ENCODE measurements at places on chromosomes 3 and 15. TPM values are rescaled to one million over a fixed set of nuclear protein-coding genes. Genes with fewer than 3 reads are reported as not detected.
A peak's percentile ranks its signal among the peaks of the same experiment; 100 is the strongest.

DNA sequence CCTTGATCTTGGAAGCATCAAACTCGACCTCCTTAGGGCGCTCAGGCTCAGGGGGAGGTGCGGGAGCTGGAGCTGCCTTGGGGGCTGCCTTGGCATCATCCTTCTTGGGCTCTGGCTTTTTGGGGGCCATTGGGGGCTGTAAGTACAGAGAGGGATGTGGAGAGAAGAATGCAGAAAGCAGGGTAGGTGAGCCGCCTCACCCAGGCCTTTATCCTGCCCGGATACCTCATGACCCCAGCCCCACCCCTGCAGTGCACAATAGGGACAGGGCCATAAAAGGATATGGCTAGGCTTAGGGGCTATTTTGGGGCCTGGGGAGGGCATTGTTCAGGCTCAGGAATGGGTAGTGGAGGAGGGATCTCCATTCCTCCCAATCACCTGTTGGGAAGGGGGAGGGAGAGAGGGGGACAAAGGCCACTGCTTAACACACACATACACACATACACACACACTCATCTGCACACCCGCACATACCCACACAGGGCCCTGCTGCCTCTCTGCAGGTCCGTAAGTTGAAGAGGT is at the start of gene MYL3:
MYL3 (minus strand) TSS at position 184 of the 522 bp plus-strand sequence; CDS start at position 130, 54 bp downstream.
- H3K4me3 ChIP-seq = no peak within 1 kb of the TSS
- no peaks in the 10 kb centered on the region for H3K27me3 ChIP-seq
- DNase-seq = no peak
- H3K36me3 ChIP-seq = no peaks in the 10 kb centered on the region
- H3K27ac ChIP-seq = no peak within 1 kb of the TSS

Gene ARGFX
- not detected for total RNA-seq

DNA sequence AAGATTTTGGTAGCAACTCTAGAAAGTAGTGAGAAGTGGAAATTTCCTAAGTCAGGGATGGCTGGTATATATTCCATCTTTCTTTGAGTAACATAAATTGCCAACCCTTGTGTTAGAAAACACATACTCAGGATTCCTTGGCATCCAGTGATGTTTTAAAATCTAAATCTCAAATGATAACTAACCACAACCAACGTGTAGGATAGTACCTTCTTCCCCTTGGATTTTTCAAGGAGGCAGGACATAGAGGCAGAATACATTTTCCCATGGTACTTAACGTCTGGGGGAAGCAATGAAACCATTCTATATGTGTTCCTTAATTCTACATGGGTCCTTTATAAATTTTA is 93.4 kb downstream of the WDR76 start:
- no peak for DNase-seq

GRCh38 chr3:105904678-105905284 is 36.0 kb upstream of the CBLB start:
- H3K27me3 ChIP-seq = no peaks in the 10 kb centered on the region
- DNase-seq = no peak
- H3K4me1 ChIP-seq = peaks cover 2% of the 10 kb centered on the region
- no peak overlapping the region for H3K4me3 ChIP-seq

Gene SLC25A38
- 24.9 TPM for total RNA-seq

GRCh38 chr3:113051787-113052186 is 61.0 kb downstream of the GTPBP8 start:
- DNase-seq = no peak
- no peak overlapping the region for H3K4me3 ChIP-seq
- H3K27ac ChIP-seq = no peak overlapping the region

DNA sequence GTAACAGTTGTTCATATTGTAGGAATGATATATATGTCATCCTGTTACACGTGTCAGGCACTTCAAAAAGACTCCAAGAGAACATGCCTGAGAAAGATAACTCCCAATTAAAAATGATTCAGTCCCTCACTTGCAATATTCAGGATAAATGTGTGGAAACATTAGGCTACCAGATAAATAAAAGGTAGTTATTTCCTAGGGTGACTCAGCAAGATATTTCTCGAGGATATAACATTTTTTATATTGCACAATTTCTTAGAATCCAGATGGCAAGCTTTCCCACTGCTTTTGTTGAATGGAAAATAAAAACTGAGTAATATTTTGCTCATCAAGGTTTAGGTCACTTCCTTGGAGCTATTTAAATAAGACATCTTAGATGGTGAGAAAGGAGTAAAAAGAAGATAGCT is 181.4 kb downstream of the GAP43 start:
- DNase-seq = no peak
- H3K36me3 ChIP-seq = no peaks in the 10 kb centered on the region
- peaks cover 31% of the 10 kb centered on the region for H3K27me3 ChIP-seq
- H3K4me1 ChIP-seq = peaks cover 5% of the 10 kb centered on the region

Gene LMCD1
- total RNA-seq = 3.5 TPM

Gene KLHL24
- total RNA-seq = 19.5 TPM

DNA sequence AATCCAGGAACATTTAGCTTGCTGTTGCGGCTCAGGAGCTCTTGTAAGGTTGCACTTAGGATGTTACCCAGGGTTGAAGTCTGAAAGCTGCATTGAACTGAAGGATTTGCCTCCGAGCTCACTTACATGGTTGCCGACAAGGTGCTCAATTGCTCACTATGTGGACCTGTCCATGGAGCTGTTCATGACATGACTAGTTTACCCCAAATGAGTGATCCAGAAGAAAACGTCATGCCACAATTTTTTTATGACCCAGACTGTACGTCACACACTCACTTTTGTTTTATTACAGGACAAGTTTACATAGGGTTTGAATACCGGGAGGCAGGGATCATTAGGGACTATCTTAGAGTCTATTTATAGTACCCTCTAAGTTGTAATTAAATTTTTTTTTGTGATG is 21.0 kb upstream of the CLDN11 start:
- no peak overlapping the region for H3K27ac ChIP-seq
- no peak overlapping the region for H3K4me3 ChIP-seq
- H3K4me1 ChIP-seq = no peaks in the 10 kb centered on the region
- peaks cover 2% of the 10 kb centered on the region for H3K36me3 ChIP-seq
- no peaks in the 10 kb centered on the region for H3K27me3 ChIP-seq
- no peak for DNase-seq

- no peak for DNase-seq
- H3K27ac ChIP-seq = no peak overlapping the region
- no peaks in the 10 kb centered on the region for H3K36me3 ChIP-seq
- H3K4me1 ChIP-seq = peaks cover 16% of the 10 kb centered on the region
- peaks cover 6% of the 10 kb centered on the region for H3K27me3 ChIP-seq
Measured at GRCh38 chr3:186261638-186262037, 100.4 kb downstream of the DGKG start.

DNA sequence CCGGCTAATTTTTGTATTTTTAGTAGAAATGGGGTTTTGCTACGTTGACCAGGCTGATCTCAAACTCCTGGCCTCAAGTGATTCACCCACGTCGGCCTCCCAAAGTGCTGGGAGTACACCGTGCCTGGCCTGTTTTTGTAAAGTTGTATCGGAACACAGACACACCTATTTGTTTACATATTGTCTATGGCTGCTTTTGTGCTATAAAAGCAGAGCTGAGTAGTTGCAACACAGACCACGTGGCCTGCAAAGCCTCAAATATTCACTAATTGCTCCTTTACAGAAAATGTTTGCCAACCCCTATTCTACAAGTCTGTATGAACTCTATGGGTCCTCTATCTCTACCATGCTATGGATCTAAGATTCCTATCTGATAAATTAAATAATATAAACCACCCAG is 175.5 kb downstream of the CADPS start:
- H3K27ac ChIP-seq = no peak overlapping the region
- H3K27me3 ChIP-seq = peaks cover 4% of the 10 kb centered on the region
- no peaks in the 10 kb centered on the region for H3K4me1 ChIP-seq
- no peak overlapping the region for H3K4me3 ChIP-seq
- DNase-seq = no peak

Gene CHRM5
- not detected for total RNA-seq

DNA sequence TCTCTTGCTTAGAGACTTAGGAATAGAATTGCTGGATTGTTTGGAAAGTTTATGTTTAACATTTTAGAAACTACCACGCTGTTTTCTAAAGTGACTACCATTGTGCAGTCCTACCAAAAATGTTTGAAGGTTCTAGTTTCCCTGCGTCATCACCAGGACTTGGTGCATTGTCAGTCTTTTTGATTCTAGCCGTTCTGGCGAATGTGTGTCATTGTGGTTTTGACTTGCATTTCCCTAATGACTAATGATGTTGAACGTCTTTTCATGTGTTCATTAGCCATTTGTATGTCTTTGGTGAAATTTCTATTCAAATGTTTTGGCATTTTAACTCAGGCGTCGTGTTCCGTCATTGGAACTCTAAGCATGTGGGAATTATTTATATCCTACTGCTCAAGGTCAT is 58.0 kb downstream of the CHD2 start:
- H3K27me3 ChIP-seq = no peaks in the 10 kb centered on the region
- peaks cover 55% of the 10 kb centered on the region for H3K4me1 ChIP-seq
- peak; percentile 75 for DNase-seq
- H3K4me3 ChIP-seq = peak overlapping the region; percentile 40
- peak overlapping the region; percentile 96 for H3K27ac ChIP-seq

Gene XIRP1
- 1.6 TPM for total RNA-seq

GRCh38 chr3:53150247-53151085 is 10.5 kb upstream of the PRKCD start:
- no peak overlapping the region for H3K4me3 ChIP-seq
- no peaks in the 10 kb centered on the region for H3K4me1 ChIP-seq
- H3K27ac ChIP-seq = no peak overlapping the region
- no peak for DNase-seq
- H3K36me3 ChIP-seq = no peaks in the 10 kb centered on the region
- H3K27me3 ChIP-seq = peaks cover 14% of the 10 kb centered on the region

Gene MYRIP
- not detected for total RNA-seq

- no peaks in the 10 kb centered on the region for H3K4me1 ChIP-seq
- no peak overlapping the region for H3K27ac ChIP-seq
Measured at GRCh38 chr3:5464649-5465048, 277.1 kb downstream of the EDEM1 start.

DNA sequence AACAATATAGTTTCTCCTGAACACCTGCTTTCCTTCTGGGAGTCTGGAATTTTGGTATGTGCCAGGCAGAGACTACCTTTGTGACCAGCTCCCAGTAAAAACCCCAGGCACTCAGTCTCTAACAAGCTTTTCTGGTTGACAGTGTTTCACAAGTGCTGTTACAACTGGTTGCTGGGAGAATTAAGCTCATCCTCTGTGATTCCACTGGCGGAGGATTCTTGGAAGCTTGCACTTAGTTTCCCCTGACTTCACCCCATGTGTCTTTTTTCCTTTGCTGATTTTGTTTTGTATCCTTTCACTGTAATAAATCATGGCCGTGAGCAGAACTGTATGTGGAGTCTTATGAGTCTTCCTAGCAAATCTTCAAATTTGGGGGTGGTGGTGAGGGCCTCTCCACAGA is 5.7 kb upstream of the TAGLN3 start:
- no peak for DNase-seq
- H3K4me1 ChIP-seq = peaks cover 5% of the 10 kb centered on the region
- no peaks in the 10 kb centered on the region for H3K27me3 ChIP-seq
- H3K36me3 ChIP-seq = peaks cover 21% of the 10 kb centered on the region
- H3K27ac ChIP-seq = no peak overlapping the region

- no peak for DNase-seq
- H3K4me3 ChIP-seq = no peak overlapping the region
- H3K27ac ChIP-seq = no peak overlapping the region
- peaks cover 8% of the 10 kb centered on the region for H3K4me1 ChIP-seq
- peaks cover 48% of the 10 kb centered on the region for H3K36me3 ChIP-seq
Measured at GRCh38 chr15:85133709-85134108, 152.1 kb downstream of the PDE8A start.

DNA sequence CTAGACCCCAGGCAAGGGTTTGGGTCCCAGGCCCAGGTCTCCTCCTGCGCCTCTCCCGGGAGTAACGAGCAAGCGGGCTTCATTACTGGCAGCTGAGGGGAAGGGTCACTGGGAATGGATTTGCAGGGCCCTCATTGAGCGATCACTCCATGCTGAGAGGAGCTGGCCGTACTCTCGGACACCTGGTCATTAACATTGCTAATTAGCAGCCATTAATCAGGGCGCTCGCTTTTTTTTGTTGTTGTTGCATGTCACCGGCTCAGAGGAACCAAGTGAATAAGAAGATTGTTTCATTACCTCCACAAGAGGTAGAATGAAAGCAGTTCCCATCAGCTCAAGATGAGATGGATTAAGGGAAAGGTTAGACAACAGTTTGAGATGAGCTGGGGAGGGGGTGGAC is 293.0 kb upstream of the ATP11B start:
- no peaks in the 10 kb centered on the region for H3K27me3 ChIP-seq
- no peaks in the 10 kb centered on the region for H3K36me3 ChIP-seq
- no peak for DNase-seq
- no peak overlapping the region for H3K4me3 ChIP-seq
- no peaks in the 10 kb centered on the region for H3K4me1 ChIP-seq

DNA sequence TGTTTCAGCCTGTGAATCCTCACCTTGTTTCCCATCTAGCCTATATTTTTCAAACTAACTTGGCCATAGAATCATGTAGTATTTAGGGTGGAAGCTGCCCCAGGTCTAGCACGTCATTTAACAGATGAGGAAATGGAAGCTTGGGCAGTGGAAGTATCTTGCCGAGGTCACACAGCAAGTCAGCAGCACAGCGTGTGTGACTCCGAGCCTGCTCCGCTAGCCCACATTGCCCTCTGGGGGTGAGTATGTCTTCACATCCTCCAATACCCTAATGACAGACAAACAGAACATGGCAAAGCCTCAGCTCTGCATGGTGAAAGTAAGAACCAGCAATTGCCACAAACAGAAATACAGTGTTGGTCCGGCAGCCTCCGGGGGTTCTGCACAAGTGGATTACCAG is 2.2 kb upstream of the CCR5 start:
- H3K36me3 ChIP-seq = no peaks in the 10 kb centered on the region
- peaks cover 24% of the 10 kb centered on the region for H3K27me3 ChIP-seq
- DNase-seq = peak; percentile 80
- H3K4me1 ChIP-seq = peaks cover 58% of the 10 kb centered on the region

GRCh38 chr3:124447845-124448244 is 282.4 kb upstream of the UMPS start:
- DNase-seq = no peak
- no peak overlapping the region for H3K27ac ChIP-seq
- H3K4me3 ChIP-seq = no peak overlapping the region
- H3K27me3 ChIP-seq = no peaks in the 10 kb centered on the region
- no peaks in the 10 kb centered on the region for H3K4me1 ChIP-seq

GRCh38 chr3:176647987-176648386 is 549.3 kb downstream of the TBL1XR1 start:
- H3K27me3 ChIP-seq = no peaks in the 10 kb centered on the region
- no peaks in the 10 kb centered on the region for H3K4me1 ChIP-seq
- no peak overlapping the region for H3K27ac ChIP-seq
- H3K4me3 ChIP-seq = no peak overlapping the region
- no peak for DNase-seq

DNA sequence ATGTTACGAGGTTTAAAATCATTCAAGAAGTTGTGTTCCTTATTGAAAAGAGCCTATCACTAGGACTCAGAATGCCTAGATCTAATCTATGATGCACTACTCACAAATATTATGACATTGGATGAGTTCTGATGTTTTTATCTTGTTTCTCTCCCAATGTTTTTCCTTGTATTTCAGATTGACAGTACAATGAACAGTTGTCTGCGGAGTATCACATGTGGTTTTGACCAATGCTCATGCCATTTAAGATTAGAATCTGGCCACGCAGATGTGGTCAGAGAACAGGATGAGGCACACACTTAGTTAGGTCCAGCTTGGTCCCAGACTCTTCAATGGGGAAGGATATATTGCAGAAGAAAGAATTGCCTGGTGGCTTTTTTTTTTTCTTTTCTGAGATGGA is 25.6 kb upstream of the CCDC50 start:
- H3K27ac ChIP-seq = no peak overlapping the region
- no peaks in the 10 kb centered on the region for H3K36me3 ChIP-seq
- DNase-seq = no peak

- peaks cover 44% of the 10 kb centered on the region for H3K4me1 ChIP-seq
- H3K27ac ChIP-seq = peak overlapping the region; percentile 97
- peaks cover 31% of the 10 kb centered on the region for H3K36me3 ChIP-seq
- H3K27me3 ChIP-seq = no peaks in the 10 kb centered on the region
- DNase-seq = no peak
- peak overlapping the region; percentile 96 for H3K4me3 ChIP-seq
Measured at GRCh38 chr3:150602426-150603152, 532 bp upstream of the SELENOT start.

Measured in activated CD4-positive, alpha-beta memory T cell treated with anti-CD3 and anti-CD28 coated beads for 36 hours (primary cell).